ENCODE measurements at places on chromosomes 1 and 21. TPM values are rescaled to one million over a fixed set of nuclear protein-coding genes. Genes with fewer than 3 reads are reported as not detected.

GRCh38 chr1:157405662-157406061, 146.7 kb downstream of the FCRL5 start:
- no peak for DNase-seq

DNA sequence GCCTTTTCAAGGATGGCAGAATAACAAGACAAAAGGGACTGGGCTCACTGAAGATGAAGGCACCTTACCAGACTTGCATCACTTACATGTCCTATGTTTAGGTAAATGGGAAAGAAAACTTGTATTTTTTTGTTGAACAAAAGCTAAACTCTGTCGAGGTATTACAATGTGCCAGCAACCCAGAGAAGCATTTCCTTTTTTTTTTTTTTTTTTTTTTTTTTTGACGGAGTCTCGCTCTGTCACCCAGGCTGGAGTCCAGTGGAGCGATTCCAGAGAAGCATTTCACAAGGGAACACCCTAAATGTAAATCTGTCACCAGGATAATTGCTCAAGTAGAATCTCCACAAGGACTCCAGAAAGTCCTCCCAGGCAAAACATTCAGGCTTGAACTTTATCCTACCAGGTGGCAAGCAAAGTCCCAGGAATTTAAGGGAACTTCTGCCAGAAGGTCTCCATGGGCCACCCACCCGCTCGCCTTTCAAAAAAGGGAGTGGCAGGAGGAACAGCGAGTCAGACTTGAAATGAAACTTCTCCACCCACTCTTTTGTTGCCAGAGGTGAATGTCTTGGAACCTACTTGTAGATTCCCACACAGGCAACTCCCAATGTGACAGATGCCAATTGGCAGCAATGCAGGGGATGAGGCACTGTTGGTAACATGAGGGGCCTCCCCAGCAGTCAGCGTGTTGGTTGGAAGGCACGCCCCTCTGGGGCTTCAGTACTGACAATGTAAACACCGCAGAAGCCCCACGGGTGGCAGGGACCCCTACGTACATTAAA, 125.0 kb downstream of the TIAM1 start:
- DNase-seq, result no peak

DNA sequence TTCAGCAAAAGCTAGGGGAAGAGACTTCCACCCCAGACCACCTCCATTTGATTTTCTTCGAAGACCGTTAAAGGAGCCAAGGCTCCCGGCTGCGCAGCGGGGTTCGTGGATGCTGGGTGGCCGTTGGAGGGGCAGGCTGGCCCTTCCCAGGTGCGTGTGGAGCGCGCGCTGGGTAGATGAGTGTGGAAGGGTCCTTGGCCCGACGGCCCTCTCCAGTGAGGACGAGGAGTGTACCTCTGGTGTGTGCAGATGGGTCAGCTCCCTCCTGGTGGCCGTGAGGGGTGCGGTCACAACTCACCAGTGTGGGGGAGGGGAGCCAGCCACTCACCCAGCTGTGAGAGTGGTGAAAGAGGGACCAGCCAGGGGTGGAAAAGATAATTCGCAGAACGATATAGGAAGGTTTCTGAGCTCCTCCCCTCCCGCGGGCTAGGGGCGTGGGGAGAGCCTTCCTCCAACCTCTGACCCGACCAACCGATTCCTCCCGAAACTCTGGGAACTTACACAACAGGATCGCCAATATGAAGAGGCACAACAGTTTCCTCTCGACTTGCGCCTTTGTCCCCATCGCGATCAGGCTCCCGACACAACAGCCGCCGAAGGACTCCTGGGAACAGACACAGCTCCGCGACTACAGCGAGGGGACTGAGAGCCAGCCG, at the start of gene F11R:
Gene F11R (minus strand): TSS at position 644 of the 656 bp plus-strand sequence. CDS start 79 bp downstream, at position 565.
- DNase-seq, result no peak

GRCh38 chr1:63975481-63975880, 201.7 kb downstream of the ROR1 start:
- DNase-seq, result no peak

- no peak for DNase-seq
Measured at GRCh38 chr1:172897738-172898137, 153.0 kb downstream of the TNFSF18 start.

GRCh38 chr1:234643850-234644134, 33.8 kb upstream of the IRF2BP2 start:
- DNase-seq, result no peak

Gene GSTM3
- 16.3 TPM for total RNA-seq

GRCh38 chr1:76352741-76353435, 278.3 kb downstream of the ST6GALNAC3 start:
- DNase-seq, result no peak

Gene SLC9C2
- total RNA-seq, result not detected

GRCh38 chr1:170426596-170426995, 105.4 kb upstream of the GORAB start:
- DNase-seq, result no peak

DNA sequence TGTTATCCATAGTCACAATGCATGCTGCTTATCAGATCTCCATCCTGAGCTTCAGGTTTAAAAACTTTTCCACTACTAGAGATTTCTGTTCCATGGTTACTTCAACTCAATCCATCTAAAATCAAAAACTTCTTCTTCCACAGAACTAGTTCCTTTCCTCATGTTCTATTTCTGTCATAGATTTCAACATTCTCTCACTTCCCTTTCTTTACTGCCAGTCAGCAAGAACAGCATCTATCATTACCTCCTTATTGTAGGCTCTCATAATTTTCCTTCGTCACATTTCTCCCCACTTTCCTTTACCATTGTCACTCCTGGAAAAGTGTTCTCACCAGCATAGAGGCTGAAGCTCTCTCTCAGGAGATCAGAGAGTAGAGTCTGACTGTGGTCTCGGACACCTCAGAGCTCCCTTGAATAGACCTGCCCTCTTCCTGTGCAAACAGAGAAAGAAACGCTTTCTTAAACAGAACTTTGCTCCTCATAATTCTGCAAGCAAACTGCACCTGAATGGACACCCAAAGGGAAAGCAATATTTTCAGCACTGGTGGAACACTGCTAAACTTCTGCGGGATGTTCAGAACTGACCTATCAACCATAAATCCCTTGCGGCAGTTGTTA, 48.7 kb upstream of the KIRREL1 start:
- no peak for DNase-seq

Gene SH3BGR
- 2.6 TPM for total RNA-seq

- DNase-seq, result no peak
Measured at GRCh38 chr1:67596674-67597073, 88.3 kb upstream of the GADD45A start.

- no peak for DNase-seq
Measured at GRCh38 chr1:5067246-5067645, 412.8 kb downstream of the AJAP1 start.

DNA sequence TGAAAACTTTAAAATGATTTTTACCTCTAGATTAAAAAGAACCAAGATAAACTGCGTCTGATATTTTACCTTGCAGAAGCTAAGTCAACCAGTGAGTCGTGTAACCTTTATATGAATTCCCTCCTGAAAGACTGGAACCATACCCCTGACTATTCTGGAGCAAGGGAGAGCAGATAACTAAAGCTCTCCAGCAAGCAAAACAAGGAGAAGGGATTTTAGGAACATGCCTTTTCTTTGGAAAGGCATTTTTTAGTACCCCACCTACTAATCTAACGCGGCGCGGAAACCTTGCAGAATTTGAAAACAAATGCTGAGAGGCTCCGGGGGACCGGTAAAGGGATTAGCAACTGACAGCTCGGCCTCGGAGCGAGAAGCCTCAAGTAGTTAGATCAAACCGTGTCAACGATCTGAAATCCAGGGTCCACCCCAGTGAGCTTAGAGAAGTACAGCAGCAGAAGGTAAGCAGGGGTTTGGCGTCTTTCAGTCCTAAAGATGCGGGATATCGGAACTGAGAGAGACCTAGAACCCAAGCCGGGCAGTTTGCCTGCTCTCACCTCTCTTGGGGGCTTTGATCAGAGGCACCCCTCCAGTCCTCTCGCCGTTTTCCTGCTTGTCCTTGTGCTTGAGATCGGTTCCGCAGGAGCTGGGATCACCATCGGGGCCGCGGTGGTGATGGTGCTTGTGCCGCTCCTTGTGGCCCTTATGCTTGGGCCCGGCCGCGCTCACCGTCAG, 954 bp downstream of the RSBN1 start:
- peak; percentile 51 for DNase-seq

DNA sequence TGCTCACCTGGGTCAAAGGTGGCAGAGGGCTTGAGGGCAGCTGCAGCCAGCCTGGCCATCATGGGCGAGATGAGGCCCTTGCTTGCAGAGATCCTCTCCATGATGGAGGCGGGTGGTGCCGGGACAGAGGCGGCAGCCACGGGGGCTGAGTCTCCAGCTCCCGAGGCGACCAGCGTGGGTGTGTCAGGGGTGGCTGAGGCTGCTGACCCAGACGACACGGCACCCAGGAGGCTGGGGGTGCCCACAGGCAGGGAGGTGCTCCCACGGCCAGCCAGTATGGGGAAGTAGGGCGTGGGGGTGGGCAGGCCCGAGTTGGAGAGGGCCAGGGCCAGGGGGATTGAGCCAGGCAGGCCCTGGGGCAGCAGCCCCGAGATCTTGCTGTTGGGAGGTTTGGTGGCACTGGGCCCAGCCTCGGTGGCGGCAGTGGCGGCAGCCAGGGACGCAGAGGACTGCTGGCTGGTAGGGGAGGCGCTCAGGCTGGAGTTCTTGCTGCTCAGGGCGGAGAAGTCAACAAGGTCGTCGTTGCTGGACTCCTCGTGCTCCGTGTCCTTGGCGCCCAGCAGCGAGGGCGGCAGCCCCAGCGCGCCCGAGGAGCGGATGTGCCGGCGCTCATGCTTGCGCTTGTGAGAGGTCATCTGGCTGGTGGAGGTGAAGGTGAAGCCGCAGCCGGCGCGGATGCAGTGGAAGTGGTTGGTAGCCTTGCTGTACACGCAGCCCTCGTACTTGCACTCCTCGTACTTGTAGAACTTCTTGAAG, 142.9 kb downstream of the CASZ1 start:
- DNase-seq, result no peak

DNA sequence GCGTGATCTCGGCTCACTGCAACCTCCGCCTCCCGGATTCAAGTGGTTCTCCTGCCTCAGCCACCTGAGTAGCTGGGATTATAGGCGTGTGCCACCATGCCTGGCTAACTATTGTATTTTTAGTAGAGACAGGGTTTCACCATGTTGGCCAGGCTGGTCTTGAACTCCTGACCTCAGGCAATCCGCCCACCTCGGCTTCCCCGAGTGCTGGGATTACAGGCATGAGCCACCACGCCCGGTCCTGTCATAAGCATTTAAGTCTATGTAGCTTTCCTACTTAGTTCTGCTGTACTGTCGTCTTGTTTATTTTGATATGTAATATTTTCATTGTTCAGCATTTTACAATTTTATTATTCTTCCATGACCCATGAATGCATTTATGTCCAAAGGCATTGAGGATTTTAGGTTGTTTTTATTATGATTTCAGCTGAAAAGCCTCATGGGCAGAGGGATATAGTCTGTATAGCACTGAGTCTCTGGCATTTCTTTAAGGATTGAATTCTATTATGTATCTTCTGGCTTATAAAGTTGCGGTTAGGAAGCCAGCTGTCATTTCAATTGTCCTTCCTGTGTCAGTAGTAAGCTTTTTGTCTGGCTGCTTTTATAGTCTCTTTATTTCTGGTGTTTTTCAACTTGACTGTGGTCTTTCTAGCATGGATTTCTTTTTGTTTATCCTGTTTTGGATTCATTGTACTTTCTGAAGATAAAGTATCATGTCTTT, 9.2 kb downstream of the AGPAT3 start:
- peak; percentile 4 for DNase-seq

Gene BACH1
- 68.9 TPM for total RNA-seq

Gene TRIM67
- total RNA-seq, result 0.13 TPM

Gene DCST1
- total RNA-seq, result not detected

Gene ADORA3
- total RNA-seq, result 14.9 TPM

- DNase-seq, result no peak
Measured at GRCh38 chr1:246450611-246451251, 56.3 kb downstream of the SMYD3 start.

DNA sequence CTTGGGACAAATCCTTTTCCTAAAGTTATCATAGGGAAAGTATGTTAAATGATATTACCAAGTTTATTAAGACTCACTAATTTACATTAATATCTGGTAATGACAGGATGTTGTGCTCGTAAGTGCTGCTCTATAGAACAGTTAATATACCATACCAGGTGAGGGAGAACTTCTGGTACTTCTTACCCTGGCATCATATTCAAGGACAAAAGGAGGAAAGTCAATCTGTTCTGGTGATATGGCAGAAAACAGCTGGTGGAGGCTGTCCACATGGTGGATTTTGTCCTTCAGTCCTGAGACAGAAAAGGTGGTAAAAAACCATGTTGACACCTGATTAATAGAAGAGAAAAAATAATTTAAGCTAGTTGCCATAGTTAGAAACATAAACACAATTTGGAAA, 51.6 kb downstream of the GDAP2 start:
- no peak for DNase-seq

GRCh38 chr21:45458281-45459170, 53.6 kb downstream of the COL18A1 start:
- no peak for DNase-seq

Data from Peyer's patch (tissue), 4 donors.